ENCODE measurements at places on chromosomes 6 and 20.

GRCh38 chr6:151436802-151437201, 15.1 kb downstream of the RMND1 start:
- no peak for DNase-seq

DNA sequence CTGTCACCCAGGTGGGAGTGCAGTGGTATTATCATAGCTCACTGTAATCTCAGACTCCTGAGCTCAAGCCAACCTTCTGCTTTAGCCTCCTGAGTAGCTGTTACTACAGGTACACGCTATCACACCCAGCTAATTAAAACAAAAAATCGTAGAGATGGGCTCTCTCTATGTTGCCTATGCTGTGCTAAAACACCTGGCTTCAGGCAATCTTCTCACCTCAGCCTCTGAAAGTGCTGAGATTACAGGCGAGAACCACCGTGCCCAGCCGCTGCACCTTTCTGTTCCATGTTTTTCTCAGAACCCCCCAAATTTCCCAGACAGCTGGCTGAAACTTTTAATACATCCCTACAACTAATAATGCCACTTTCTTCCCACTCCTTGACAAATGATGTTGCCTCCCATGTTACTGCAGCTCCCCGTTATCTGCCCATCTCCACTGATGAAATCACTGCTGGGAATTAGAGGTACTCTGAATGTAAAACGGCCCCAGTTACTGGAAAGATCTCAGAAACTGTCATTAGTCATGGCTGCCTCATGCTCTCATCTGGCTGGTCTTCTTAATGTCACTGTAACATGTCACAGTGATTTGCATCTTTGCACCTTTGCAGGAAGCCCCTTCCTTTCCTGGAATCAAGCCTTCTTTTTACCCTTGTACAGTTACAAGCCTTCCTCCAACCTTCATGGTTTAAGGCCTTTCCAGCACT, 697.5 kb downstream of the PRKN start:
- no peak for DNase-seq

- DNase-seq: no peak
These were observed 195.2 kb upstream of the SASH1 start for GRCh38 chr6:148147463-148147830.

DNA sequence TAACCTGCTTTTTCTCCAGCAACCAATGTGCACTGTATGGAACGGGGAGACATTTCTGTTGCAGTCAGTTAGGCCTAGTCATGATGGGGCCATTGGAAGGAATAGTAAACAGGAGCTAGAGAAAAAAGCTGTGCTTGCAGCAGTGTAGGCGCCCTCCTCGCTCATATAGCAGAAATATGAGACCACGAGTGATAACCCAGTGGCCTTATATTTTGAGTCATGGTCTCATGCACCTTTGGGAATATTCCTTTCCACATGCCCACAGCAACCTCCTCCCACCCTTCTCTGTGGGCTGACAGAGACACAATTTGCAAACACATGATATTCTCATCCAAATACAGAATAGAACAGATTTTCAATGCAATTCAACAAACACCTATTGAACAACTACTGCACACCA, 248.9 kb upstream of the CITED2 start:
- no peak for DNase-seq

DNA sequence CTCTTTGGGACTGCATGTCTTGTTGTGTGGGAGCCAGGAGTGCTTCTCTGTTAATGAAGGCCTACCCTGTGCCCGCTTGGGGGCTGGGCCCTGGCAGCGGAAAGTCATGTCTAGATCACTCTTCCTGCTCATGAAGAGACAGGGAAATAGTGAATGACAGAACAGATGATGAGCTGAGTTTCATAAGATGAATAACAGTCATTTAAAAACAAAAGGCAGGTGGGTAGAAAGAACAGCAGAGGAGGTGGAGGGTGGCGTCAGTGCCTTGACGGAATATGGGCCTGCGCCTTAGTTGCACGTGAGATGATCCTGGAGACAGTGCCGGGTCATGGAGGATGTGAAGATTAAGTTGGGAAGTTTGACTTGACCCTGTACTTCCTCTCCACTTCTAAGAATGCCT, 85.5 kb downstream of the ARID1B start:
- no peak for DNase-seq

GRCh38 chr20:58131551-58132142, 96.8 kb downstream of the ANKRD60 start:
- DNase-seq: no peak

- no peak for DNase-seq
These were observed 72.2 kb downstream of the SASH1 start for GRCh38 chr6:148414836-148415235.

- no peak for DNase-seq
These were observed 21.1 kb upstream of the SERPINB1 start for GRCh38 chr6:2862712-2863181.

DNA sequence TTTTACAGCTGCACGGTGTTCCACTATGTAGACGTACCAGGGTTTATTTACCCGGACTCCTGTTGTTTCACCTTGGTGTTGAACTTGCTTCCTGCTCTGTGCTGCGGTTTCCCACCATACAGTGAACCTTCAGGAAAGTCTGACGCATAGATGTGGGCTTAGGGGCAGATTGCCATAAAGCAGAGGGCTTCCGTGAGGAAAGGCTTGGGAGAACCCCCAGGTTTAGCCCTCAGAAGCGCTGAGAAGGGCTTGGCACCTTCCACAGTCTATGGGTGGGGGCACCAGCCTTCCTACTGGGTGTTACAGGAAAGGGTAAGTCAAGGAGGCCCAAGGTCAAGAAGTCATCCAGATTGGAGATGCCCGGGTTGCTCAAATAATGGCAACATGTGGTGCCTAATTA, 19.2 kb upstream of the MRPS18A start:
- no peak for DNase-seq

All from activated CD4-positive, CD25-positive, alpha-beta regulatory T cell treated with anti-CD3 and anti-CD28 coated beads, Interleukin-2, amount 50 U/mL, for 16 hours (primary cell).